ENCODE measurements at places on chromosomes 5 and 9.

GRCh38 chr9:13898957-13899356 lies 415.0 kb downstream of the NFIB start:
- DNase-seq = no peak

DNA sequence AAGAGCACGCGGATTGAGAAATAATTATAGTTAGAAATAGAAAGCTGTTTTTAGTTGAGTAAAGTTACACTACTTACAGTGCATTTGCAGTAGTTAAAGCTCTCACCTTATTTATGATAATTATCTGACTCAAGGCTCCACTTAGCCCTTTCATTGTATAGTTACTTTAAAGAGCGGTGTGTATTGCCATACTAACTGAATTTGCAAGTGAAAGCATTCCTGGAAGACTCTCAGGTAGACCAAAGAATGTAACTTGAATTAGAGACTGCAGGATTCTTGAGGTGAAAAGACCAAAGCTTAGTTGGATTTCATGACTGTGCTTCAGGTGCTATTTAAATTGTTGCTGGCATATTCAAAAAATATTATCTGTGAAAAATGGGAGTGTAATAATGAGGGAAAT lies 4.2 kb upstream of the RASA1 start:
- no peak for DNase-seq

GRCh38 chr9:125430161-125431011 lies 168.8 kb downstream of the GAPVD1 start:
- DNase-seq = no peak

GRCh38 chr5:6081727-6082210 lies 296.6 kb downstream of the MED10 start:
- DNase-seq = no peak

- DNase-seq = no peak
Observed at GRCh38 chr9:27022920-27023319, 17.4 kb upstream of the LRRC19 start.

- peak; percentile 92 for DNase-seq
Observed at GRCh38 chr5:141650851-141651727, at the start of gene FCHSD1. FCHSD1 (minus strand) TSS chr5:141651418; CDS start chr5:141651368, 50 bp downstream.

DNA sequence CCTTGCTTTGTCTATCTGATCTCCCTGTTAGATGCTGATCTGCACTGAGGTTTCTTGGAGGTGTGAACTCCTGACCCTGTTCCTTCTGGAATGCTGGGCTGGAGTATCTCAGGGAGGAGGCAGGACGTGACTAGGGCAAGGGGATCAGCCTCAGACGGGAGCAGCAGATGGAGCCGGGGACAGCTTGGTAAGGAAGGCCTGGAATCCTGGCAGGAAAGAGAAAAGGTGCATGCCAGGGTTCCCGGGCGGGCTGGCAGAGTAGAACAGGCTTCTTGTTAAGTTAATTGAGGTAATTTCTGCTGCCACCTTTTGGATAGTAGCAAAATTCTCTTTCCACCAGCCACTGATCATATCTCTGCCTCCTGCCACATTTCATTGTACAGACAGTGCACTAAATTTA lies 180.9 kb downstream of the ZNF462 start:
- no peak for DNase-seq

GRCh38 chr5:93401634-93402213 lies 179.3 kb downstream of the NR2F1-AS1 start:
- DNase-seq = no peak

GRCh38 chr9:134559013-134559412 lies 82.6 kb upstream of the COL5A1 start:
- no peak for DNase-seq

GRCh38 chr5:141298376-141298775 lies 5.5 kb downstream of the SLC25A2 start:
- no peak for DNase-seq

DNA sequence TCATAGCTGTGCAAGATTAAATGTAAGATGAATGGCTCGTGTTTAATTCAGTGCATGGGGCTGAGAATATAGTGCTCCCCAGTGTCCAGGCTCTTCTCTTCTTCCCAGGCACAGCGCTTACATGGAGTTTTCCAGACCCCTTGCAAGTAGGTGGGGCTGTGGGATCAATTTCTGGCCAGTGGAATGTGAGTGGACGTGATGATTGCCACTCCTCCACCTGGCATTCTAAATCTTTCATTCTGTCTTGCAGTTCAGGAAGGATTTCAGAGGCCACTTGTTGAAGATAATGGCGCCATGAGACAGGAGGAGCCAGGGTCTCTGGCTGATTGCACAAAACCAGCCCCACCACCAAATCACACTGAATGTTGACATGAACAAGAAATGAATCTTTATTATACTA lies 7.2 kb upstream of the PIP5K1B start:
- no peak for DNase-seq

GRCh38 chr5:180665682-180666404 lies 16.4 kb upstream of the FLT4 start:
- DNase-seq = no peak

- no peak for DNase-seq
Observed at GRCh38 chr9:124220946-124221451, 36.8 kb upstream of the NEK6 start.

- DNase-seq = no peak
Observed at GRCh38 chr5:126808521-126808988, 31.6 kb downstream of the LMNB1 start.

DNA sequence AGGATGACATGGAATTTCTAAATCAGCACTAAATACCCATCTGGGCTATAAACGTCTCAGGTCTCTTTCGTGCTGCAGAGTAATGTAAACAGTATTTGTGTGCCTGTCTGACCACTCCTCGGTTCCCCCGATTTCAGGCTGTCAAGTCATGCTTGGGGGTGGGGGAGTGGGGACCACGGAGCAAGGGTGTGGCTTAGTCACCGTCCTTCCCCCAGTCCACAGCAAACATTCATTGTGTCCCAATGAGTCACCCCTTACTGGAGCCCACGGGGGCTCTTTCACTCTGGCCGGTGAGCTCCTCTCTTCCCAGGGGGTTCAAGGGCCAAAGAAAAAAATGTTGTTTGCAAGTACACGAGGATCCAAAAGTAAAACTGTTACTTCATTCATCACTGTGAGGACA lies 72.4 kb upstream of the ICE1 start:
- DNase-seq = no peak

DNA sequence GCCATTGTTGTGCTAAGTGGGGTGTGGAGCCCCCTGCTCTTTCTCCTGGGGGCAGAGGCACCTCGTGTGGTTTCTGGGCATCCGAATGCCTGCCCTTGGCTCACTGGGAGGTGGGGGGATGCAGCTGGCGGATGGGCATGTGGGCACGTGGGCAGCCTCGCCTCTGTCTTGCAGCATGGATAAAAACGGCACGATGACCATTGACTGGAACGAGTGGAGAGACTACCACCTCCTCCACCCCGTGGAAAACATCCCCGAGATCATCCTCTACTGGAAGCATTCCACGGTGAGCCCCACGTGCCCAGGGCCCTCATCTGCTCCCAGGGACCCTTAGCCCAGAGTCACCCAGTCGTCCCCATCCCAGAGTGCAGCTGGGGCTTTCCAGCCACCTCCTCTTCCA lies 25.3 kb downstream of the PTGES2 start:
- no peak for DNase-seq

- DNase-seq = no peak
Observed at GRCh38 chr5:122170620-122171019, 41.3 kb downstream of the ZNF474 start.

DNA sequence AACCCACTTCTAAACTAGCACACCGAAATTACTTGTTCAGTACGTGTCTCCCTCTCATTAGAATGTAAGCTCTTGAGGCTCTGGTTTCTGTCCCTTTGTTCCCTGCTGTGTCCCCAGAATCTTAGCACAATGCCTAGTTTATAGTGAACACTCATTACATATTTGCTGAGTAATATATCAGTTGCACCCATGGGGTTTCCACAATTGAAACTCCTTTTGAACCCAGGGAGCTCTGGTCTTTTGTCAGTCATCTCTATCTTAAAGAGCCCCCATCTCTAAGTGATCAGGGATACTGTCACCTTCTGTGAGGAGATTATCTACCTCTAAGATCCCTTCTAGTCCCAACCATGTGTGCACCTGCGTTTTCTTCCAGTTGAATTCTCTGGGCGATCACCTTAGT lies 12.8 kb downstream of the CAMK4 start:
- no peak for DNase-seq

- no peak for DNase-seq
Observed at GRCh38 chr9:740221-740620, 101.3 kb upstream of the DMRT1 start.

GRCh38 chr9:13002740-13003139 lies 227.9 kb downstream of the LURAP1L start:
- DNase-seq = no peak

- no peak for DNase-seq
Observed at GRCh38 chr9:137446851-137447471, 5.8 kb upstream of the ENTPD8 start.

- no peak for DNase-seq
Observed at GRCh38 chr5:20287640-20288039, 299.6 kb upstream of the CDH18 start.

- no peak for DNase-seq
Observed at GRCh38 chr5:150465927-150466326, 16.4 kb upstream of the RPS14 start.

DNA sequence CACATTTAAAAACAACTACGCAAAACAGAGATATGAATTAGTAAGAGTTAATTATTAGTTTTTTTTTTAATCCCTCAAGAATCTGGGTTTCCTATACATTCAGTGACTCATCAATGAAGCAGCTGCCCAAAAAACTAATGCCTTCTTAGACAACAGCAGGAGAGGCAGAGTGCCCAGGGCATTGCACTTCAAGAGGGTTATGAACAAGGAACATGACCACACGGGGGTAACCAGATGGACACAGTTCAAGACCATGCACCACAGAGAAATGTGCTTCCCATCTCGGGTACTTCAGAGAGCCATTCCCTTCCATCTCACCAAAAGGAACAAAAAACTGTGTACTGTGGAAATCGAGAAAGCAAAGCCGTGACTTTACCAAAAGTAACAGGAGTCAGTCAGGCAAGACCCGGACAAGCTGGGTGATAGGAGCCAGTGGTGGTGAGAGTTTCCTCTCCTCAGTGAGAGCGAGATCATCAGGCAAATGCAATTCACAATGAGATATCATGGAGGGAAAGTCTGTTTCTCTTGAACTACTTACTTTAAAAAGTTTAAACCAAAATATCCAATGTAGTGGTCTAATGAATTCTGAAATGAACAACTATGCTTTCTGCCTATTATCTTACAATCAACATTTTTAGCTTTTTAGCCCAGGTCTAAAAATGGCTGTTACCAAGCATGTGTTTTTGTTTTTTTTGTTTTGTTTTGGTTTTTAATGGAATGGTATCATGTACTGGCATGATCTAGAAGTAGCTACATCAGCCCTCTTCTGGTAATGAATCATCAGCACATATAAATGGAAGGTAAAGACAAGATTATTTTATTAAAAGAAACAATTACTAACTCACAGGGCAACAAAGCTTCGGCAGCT lies 192.1 kb downstream of the TSSK1B start:
- no peak for DNase-seq

GRCh38 chr5:132134384-132134783 lies 60.8 kb downstream of the CSF2 start:
- DNase-seq = no peak

DNA sequence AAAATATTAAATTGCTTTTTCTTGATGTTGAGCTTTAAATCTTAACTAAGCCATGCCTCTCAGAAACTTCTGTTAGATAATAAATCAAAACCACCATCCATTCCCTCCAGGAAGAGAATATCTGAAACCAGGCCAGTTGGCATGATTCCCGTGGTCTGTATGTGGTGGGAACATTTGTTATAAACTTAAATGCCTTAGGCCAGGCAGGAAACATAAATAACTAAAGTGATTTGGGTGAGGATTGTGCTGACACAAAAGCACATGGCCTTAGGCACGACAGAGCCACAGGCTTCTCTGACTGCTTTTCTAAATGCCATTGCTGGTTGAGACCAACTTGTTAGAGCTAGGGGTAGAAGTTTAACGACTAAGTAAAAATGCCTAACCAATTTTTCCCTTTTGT lies 255.9 kb downstream of the GABRG2 start:
- DNase-seq = no peak

DNA sequence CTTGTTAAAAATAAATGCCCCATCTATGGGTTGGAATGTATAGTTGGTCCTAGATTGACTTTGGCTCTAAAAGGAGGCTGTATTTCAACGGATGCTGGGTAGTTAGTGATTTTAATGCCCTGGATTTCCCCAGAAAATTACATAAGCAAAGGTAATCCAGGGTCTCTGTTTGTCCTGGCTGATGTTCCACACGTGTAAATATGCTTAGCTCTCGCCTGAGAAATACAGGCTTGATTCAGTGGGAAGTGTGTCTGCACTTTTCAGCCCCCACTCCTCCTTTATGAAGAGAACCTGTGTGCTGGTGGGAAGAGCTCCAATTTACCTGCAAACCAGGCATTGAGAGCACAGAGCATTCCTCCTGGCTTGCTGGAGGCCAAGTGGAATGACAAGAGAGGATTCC lies 294.6 kb upstream of the CLINT1 start:
- no peak for DNase-seq

DNA sequence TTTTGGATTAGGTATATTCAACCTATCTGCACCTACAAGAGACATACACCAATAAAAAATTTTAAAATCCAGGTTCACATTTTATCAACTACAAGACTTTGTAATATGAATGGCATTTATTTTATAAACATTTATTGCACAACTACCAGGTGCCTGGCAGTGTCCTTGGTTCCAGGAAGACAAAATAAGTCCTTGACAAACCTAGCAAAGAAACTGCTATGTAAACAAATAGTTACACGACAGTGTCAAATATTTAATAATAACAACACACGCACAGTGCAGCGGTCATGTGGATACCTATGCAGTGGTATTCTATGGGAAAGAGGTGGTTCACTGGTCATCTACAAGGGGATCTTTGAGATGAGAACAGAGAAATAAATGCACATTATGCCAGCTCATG lies 120.7 kb downstream of the MYO10 start:
- DNase-seq = no peak

DNA sequence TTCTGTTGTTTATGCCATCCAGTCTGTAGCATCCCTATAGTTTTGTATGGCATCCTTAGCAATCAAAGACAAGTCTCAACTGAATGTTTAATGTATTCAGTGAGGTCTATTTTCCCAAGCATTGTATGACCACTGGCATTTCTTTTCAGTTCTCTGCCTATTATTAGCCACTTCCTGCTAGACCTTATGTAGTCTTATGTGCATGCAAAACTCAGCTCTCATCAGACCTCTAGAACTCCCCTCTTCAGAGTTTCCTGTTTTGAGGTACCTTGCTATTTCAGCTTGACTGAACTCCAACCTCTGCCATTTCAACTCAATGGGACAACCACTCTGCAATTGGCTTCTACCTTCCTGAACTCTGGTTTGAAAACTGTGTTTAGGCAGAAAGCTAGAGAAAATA lies 113.2 kb downstream of the SLC25A46 start:
- no peak for DNase-seq

- DNase-seq = no peak
Observed at GRCh38 chr9:109224751-109225150, 57.7 kb upstream of the FRRS1L start.
